Fibroblast of skin of right quadriceps (primary cell): ENCODE measurements at places on chromosomes 3 and 15.

DNA sequence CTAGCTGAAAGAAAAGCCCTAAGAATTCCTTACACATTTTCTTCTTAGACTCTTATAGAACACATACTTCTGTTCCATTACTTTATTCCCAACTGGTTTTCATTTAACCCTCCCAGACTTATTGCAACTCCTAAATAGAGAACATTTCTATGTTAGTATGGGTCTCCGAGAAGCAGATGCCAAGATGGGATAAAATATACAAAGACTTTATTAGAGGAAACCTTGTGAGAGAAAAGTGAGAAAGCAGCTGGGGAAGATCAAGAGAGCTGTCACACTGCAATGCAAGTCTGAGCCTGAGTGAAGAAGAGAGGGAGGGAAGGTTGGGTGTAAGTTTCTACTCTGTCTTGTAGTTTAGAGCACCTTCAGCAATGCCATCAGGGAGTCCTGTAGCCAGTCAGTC lies 979.3 kb downstream of the IGSF11 start:
- DNase-seq = no peak

- no peak for DNase-seq
Observed at GRCh38 chr3:185851046-185851445, 26.2 kb upstream of the IGF2BP2 start.

GRCh38 chr15:66723826-66724731 lies 22.0 kb downstream of the SMAD6 start:
- peak; percentile 59 for DNase-seq

DNA sequence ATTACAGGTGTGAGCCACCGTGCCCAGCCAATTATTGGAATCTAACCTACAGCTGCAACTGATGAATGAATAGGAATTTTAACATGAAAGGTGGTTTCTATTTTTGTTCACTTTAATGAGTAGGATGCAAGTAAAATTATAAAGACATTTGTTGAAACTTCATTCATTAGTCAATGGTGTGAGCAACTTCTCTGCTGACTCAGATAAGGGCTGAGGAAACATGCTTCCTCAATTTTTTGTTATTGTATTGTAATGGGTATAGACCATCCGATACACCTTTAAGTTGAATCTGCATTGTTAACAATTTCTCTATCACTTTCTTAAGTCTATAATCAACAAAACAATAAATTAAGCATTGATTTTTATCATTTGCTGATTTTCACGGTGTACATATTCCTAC lies 127.8 kb downstream of the STAG1 start:
- DNase-seq = no peak

DNA sequence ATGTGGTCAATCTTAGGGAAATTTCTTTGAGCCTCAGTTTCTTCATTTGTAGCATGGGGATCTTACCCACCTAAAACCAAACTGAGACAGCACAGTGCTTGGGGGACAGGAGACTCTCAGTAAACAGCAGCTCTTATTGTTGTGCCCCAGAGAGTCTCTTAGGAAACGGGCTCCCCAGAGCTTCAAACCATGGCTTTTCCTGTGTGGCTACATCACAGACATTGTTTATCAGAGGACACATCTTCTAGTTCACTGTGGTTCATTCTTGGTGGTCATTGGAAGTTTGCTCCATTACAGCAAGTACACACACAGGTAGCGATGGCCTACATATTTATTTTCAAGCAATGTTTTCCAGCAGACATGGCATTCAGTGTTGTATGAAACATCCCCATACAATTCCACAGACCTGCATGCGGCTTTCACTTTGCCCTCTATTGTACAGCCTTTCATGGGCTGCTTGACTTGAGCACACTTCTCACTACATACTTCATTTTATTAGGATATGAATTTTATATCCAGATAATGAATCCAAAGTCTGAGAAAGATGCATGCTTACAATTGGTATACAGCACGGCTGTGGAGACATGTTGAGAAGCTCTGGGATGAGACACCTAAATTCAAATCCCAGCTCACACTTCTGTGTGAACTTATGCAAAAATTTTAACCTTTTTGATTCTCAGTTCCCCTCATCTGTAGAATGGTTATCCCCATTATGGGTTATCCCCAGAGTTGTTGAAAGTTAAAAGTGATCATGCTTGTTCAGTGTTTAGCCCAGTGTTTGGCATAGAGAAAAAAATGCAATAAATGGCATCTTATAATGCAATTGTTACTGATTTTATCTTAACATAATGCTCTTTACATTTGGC lies 84.8 kb upstream of the ICE2 start:
- DNase-seq = no peak

GRCh38 chr15:40444736-40445135 lies 4.0 kb downstream of the BAHD1 start:
- DNase-seq = no peak
